A549 treated with Mapracorat at 1 μM for 4 hours (cell line): ENCODE measurements at places on chromosomes 2 and 18. TPM values are rescaled to one million over a fixed set of nuclear protein-coding genes. Genes with fewer than 3 reads are reported as not detected.

The SERPINB13 gene
- not detected in 5 replicates for total RNA-seq

The AP1S3 gene
- total RNA-seq: 27.1 to 42.2 TPM (median 34.3 TPM) in 5 replicates

The POTEI gene
- not detected in 5 replicates for total RNA-seq

The R3HDM1 gene
- total RNA-seq: 21.5 to 23.7 TPM (median 22.7 TPM) in 5 replicates

The NR4A2 gene
- total RNA-seq: 1.4 to 3.0 TPM (median 2.1 TPM) in 5 replicates

The PROKR1 gene
- not detected in 5 replicates for total RNA-seq

The POTEF gene
- not detected in 5 replicates for total RNA-seq

The LBX2 gene
- total RNA-seq: 2.7 to 3.7 TPM (median 3.1 TPM) in 5 replicates

The ALPG gene
- 0.23 to 0.45 TPM (median 0.28 TPM) in 5 replicates for total RNA-seq

The GPD2 gene
- 18.7 to 28.3 TPM (median 27.4 TPM) in 5 replicates for total RNA-seq

The LIMS4 gene
- 0.12 to 0.75 TPM (median 0.57 TPM) in 5 replicates for total RNA-seq

The RUFY4 gene
- not detected in 5 replicates for total RNA-seq

The SCYGR4 gene
- total RNA-seq: not detected in 5 replicates

The NXPH2 gene
- total RNA-seq: not detected in 5 replicates

The OTOF gene
- 0.03 to 0.21 TPM (median 0.15 TPM) in 5 replicates for total RNA-seq

The LAMA3 gene
- 43.8 to 64.9 TPM (median 60.1 TPM) in 5 replicates for total RNA-seq

The IL1A gene
- 0.14 to 0.28 TPM (median 0.21 TPM) in 5 replicates for total RNA-seq

The TACR1 gene
- total RNA-seq: 0.05 to 0.06 TPM (median 0.06 TPM) in 3 of 5 replicates, not detected in the others

The CCDC93 gene
- 11.2 to 13.7 TPM (median 12.9 TPM) in 5 replicates for total RNA-seq

The FAM228B gene
- 1.1 to 4.1 TPM (median 3.6 TPM) in 5 replicates for total RNA-seq

The FBLN7 gene
- 0.13 to 0.73 TPM (median 0.58 TPM) in 5 replicates for total RNA-seq

The RGPD3 gene
- total RNA-seq: 0.14 to 0.26 TPM (median 0.16 TPM) in 5 replicates
